ENCODE measurements at places on chromosomes 4 and X.

DNA sequence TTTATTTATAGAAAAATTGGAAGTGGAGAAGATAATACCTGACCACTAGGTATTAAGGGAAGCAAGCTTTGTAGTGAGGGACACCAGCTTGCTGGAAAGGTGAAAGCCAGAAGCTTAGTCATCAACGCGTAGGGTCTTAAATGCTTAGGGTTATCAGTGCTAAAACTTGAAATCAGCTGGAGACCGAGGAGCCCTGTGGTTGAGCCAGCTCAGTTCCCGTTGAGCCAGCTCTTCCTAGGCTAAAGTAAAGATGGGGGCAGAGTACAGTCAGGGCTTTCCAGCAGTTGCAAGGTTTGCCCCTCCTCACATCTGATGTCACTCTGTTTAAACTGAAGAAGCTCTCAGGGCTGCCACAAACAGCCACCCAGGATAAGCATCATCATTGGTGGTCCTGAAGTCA, 240.7 kb downstream of the DCLK2 start:
- no peak for DNase-seq

GRCh38 chrX:51461053-51462044, 35.0 kb downstream of the NUDT11 start:
- DNase-seq, result no peak

DNA sequence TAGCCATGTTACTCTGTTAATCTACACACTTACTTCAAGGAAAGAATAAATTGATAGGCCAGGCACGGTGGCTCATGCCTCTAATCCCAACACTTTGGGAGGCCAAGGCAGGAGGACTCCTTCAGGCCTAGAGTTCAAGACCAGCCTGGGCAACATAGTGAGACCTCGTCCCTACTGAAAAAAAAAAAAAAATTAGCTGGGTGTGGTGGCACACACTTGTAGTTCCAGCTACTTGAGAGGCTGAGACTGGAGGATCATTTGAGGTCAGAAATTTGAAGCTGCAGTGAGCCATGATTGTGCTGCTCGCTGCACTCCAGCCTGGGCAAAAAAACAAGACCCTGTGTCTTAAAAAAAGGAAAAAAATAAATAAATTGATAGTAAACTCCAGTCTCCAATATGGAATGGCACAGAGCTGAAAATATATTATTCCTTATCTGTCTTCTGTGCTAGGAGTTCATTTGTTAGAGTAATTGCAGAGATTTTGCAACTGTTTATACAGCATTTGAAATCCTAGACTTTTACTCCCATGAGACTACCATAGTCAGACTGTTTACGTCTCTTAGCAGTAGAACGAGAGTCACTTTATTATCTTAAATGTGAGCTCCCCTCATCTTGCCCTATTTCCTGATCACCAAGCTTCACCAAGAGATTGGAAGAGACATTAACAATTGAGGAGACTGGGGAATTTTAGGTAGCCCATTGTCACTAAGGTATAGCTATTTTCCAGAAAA, 18.8 kb upstream of the TMEM131L start:
- DNase-seq, result no peak

DNA sequence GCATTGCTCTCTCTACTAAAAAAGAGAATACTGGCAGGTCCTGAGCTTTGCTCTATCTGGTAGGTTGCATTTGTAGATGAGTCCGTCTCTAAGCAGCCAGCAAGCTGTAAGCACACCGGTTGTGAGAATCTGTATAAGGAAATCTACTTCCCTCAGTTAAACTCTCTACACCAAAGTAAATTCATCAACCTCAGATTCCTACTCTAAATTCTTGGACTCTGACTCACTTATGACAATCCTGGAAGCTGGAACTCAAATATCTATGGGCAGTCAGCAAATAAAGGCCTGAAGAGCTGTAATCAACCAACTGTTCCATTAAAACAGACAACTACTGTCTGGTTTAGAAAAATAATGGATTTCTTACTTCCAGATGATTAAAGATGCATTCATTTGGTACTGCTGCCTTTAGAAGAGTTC, 37.9 kb downstream of the FAT1 start:
- no peak for DNase-seq

GRCh38 chrX:13597874-13598273, 28.5 kb downstream of the EGFL6 start:
- DNase-seq, result no peak

DNA sequence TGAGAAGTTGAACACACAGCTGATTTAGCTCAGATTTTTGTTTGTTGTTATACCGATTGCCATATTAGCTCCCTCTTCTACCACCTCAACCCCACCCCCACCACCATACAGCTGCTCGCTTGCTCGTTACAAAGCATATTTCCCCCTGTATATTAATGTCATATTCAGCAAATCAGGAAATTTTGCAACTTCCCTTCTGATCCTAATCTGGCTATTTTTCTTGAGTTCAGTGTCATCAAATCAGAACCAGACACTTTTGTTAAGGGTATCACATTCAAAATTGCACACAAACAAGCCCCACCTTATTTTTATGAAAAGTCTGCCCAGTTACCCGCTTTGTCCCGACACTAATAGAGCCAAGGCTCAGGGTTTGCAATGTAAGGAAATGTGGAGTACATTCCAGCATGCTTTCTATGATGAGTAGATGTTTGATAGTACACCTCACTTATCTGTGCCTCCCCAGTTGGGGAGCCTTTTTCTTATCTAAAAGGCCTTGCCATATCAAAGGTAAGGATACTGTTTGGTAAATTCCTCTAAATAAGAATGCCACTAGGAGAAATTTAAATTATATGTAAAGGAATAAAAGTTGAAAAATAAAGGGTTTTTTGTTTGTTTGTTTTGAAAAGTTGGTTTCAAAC, 212.2 kb downstream of the CBR4 start:
- DNase-seq, result no peak

DNA sequence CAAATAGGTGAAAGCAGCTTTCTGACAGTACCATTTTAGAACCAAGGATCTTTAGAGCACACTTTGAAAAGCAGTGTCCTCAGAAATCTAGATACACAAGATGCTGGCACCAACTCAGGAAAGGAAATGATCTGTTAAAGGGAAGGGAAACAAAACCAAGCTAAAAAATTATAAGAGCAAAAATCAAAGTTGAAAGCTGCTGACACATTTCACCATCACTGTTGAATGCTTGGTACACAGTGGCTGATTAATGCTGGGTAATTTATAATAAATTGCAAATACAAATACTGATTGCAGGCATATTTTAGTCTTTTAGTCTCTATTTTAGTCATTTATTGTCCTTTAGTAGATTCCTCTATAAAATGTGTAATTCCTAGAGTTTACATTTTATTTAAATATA, 1540.1 kb upstream of the PCDH10 start:
- no peak for DNase-seq

GRCh38 chr4:23952258-23952657, 62.4 kb upstream of the PPARGC1A start:
- DNase-seq, result no peak

DNA sequence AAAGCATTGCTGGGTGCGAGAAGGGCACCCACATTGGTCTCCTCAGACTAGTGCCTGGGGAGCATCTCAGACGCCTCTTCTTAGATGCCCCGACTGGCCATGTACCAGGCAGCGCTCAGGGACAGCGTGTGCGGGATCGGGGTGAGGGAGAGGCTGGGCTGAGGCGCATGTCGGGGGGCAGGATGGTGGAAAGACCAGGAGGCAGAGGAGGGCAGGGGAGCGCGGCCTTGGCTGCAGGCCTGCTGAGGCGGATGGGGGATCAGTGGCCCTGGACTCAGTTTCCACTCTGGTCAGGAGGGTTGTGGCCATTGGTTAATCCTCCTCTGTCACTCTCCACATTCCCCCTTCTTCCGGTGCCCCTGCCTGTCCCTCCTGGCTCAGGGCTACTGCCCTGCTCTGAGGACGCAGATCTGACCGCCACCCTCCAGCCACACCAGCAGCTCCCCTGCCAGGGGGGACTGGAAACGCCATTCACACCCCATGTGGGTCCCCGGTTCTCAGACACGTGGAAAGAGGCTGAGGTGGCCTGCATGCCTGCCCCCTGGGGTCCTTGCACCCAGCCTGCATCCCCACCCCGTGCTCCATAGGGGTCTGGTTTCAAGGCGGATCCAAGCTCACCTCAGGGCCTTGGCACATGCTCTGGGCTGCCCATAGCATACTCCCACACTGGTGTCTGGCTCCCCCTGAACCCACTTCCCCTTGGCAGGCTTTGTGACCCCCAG, 105.9 kb downstream of the CPZ start:
- DNase-seq, result no peak

- no peak for DNase-seq
Measured at GRCh38 chrX:36867143-36867542, 141.0 kb upstream of the FAM47C start.

DNA sequence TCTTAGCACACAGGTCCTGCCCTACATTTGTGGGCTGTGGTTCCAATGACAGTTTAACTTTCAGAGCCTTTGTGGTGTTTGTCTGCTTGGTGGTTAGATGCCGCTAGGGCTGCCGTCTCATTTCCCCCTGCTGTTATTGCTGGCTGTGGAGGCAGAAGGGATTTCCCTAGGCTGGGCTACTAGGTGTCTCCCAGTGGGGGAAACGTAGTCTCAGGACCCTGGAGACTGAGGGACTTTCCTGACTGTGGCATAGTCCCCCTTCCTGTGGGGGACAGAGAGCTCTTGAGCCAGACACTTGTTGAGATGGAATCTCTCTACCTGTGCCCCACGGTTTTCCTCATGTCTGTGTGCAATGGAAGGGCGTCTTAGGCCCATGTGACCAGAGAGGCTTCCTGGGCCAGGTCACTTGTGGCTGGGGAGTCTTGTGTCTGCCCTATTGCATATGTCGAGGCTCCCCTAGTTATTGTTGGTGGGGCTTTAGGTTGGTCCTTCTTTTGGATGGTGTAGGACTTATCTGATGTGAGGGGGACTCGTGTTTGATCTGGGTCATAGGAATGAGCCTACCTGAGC, 68.2 kb downstream of the ARHGAP10 start:
- no peak for DNase-seq

GRCh38 chr4:158823461-158823873, 54.6 kb downstream of the FNIP2 start:
- no peak for DNase-seq

DNA sequence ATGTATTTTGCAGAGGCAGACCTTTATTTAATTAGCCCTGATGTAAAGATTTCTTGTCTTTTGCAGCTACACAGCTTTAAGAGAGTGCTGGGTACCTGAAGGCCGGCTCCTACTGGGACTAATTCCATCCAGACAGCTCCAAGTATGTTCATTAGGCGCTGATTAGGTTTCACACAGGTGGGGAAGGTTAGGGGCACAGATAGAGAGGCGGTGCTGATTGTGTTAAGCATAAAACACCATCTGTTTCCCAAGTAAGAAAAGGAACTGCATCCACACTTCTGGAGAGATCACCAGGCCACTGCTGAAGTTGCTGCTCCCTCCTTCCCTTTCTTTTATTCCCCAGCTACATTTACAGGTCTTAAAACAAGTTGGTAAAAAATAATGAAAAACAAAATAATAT, 349.5 kb downstream of the ZIC3 start:
- no peak for DNase-seq

DNA sequence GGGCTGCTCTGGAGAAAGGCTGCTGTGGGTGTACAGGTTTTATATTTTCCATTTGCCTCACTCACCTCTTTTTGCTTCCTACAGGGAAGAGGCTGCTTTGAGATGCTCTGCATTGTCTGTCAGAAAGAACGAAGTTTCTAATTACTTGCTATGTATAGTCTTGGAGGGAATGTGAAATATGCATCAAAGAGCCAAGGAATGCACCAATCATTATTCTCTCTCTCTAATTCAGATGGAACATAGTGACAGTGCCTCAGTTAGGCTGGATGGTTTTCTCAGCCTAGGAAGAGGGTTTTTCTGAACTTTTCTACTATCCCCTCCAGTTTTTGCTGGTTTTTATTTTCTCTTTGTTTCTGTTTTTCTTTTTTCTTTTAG, 106.8 kb upstream of the SLC4A4 start:
- no peak for DNase-seq

- no peak for DNase-seq
Measured at GRCh38 chr4:55600640-55601039, 8.6 kb upstream of the PDCL2 start.

DNA sequence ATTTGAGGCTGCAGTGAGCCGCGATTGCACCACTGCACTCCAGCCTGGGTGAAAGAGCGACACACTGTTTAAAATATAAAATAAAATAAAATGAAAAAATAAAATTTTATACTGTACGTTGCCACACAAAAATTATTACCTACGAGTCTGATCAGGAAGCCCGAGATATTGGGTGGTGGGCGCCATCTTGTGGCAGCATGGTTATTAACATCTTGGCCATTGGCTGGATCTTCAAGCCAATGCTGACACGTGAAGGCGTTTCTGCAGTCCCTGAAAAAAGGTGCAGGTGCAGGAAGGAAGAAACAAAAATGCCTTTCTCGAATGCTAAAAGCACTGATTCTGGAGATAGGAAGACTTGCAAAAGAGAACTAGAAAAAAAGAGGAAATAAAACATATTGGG, 4.9 kb upstream of the TLR8 start:
- DNase-seq, result peak; percentile 11

- DNase-seq, result no peak
Measured at GRCh38 chr4:55561889-55562288, 15.2 kb upstream of the CLOCK start.

DNA sequence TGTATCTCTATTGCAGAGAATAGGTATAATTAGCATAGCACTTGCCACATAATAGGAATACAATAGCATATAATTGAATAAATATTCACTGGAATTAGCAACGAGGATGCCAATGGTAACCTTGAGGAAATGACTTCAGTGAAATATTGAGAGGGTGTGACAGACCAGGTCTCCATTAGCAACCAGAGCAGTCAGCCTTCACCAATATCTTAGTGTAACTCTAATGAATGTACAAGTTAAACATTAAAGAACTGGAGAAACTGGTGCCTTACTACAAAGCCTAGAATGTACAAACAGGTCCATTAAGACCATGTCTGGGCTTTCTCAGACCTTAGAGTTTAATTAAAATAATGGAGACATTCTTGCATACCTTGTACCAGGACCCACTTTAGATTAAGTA, 143.0 kb downstream of the MAGEB17 start:
- no peak for DNase-seq

DNA sequence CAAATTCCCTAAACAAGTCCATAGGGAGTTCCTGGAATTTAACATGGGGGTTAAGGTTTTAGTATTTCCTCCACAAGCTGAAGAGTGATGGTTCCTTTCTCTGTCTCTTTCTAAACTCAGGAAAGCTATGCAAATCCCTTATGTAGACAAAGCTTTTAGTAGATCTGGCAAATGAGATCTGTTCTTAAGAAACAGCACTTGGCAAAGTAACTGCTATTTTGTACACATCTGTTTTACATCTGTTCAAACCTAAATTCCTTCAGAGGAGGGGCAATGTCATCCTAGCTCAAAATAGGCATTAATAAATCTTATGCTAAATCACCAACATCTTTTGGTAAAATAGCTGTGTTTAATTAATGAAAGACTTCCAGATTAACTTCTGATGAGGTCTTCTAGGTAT, 137.8 kb upstream of the TBC1D9 start:
- DNase-seq, result no peak

GRCh38 chr4:73417973-73418372, 13.9 kb downstream of the ALB start:
- no peak for DNase-seq
